ENCODE measurements at places on chromosomes 3 and 15.

GRCh38 chr3:11077466-11077865 lies 76.8 kb upstream of the HRH1 start:
- peak; percentile 72 for DNase-seq

DNA sequence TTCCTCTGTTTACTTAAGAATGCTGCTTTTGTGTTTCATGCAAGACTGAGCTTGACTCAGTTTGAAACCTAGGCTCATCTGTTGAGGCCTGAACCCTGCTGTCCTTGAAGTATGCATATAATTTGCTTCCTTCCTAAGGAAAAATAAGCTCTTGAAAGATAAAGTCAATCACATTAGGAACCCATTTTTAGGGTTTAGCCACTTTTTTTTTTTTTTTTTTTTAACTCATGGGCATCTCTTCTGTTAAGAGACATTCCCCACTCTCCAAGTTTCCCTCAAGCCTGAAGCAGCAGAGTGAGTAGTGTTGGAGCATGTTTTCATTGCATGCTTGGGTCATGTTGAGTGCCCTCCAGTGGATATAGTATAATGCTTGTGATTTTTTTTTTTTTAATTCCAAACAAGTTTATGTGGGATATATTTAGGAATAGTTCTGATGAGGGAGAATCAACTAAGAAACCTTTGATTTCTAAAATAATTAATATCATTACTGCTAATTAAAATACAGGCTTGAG lies 3.6 kb downstream of the CTNNB1 start:
- peak; percentile 73 for DNase-seq

GRCh38 chr15:91186904-91187656 lies 87.0 kb downstream of the SV2B start:
- DNase-seq, result peak; percentile 44

DNA sequence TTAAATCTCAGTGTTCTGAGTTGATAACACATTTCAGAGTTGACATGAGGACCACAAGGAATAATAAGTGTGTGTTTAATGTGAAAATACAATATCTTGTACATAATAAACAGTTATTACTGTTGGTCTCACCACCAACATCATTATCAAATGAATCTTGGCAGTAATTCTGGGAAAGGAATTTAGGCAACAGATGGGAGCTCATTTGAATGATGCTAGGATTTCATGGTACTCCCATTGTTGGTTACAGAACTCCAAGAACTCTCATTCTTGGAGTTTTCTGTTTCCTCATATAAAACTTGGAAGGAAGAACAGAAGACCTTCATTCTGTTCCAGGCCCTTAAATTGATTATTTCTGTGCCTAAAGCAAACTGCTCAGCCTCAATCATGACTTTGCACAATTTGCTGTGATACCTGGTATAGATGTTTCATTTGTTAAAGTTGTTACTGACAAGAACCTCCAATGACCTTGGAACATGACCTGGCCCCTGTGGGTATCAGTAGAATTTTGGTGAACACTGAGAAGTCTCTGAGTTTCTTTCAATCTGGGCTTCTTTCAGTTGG lies 385.8 kb downstream of the LPP start:
- no peak for DNase-seq

GRCh38 chr3:188242436-188243123 lies 88.6 kb downstream of the LPP start:
- no peak for DNase-seq

DNA sequence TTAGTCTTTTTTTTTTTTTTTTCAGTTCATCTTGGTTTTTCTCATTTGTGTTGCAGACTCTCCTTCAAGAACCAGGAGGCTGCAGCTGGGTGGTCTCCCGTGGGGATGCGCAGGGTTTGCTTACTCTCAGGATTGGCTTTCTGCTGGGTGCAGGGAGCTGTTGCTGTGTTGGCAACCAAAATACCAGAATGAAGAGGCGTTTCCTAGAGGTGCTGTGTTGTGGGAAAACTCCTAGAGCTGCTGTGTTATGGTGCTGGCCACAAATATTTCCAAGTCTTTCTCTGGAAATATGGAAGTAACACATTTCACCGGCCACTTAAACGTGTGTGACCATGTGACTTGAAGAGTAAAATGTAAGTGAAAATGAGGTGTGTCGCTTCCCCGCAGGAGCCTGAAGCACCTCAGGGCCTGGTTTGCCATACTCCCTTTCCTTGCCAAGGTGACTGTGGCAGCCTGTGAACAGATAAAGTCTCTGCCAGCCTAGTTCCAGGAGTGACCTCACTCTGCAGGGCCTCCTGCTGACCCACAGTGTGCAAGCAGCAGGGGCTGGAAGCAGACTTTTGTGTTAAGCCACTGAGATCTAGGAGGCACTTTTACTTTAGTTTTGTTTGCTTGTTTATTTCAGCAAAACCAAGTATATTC lies 258.9 kb downstream of the ADAMTS17 start:
- no peak for DNase-seq

DNA sequence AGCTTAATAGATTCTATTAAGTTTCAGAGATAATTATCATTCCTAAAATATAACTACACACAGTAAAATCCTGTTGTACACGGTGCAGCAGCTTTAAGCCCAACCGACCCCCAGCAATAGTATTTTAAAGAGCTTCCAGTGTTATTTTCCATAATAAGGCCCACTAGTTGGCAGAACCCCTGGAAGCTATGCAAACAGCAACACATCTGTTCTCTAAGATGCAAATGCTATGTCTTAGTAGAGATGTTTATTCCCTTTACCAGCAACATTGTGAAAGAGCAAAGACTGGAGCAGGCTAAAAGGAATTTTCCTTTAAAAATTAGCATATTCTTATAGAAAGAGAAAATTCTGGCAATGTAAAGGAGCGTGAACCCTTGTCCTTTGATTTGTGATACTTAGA lies 819.7 kb upstream of the ALCAM start:
- no peak for DNase-seq

GRCh38 chr15:91572110-91572509 lies 281.4 kb upstream of the SLCO3A1 start:
- DNase-seq, result peak; percentile 69

Measured in fibroblast of pulmonary artery (primary cell).